ENCODE measurements at places on chromosomes 12 and 14.

GRCh38 chr14:25520821-25521220 lies 470.9 kb upstream of the STXBP6 start:
- no peak for DNase-seq

DNA sequence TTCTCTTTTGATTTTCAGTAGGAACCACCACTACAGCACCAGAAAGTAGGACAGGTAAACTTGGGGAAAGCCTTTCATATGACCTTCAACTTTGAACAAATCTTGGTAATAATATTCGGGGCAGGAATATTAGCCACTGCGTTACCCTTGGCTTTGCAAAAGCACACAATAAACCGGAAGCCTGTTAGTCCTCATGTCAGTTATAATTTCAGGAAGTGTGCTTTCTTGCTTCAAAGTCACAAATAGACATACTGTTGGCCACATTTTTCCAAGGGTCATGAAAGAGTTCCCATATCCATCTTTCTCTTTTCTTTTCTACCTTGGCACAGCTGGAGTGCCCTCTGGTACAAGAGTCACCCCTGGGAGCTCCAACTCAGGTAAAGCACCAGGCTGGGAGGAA lies 167.2 kb upstream of the CNTN1 start:
- no peak for DNase-seq

DNA sequence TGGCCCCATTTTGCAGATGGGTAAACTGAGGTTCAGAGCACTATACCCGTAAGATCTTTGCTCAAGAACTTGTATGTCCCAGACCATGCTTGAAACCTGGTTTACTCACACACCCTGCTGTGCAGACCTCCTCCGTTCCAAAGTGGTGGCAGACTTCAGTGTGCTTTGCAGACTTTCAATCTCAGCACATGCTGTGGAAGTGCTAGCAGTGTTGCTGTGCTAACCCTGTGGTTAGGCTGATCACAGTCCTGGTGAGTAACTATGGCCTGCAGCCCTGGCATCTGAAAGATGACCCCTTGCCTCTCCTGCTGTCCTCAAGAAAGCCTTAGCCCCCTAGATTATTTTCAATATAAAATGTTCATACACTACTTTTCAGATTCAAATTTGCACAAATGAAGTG lies 450.6 kb downstream of the DPF3 start:
- no peak for DNase-seq

GRCh38 chr14:54564071-54564867 lies 2.7 kb upstream of the SAMD4A start:
- DNase-seq, result no peak

DNA sequence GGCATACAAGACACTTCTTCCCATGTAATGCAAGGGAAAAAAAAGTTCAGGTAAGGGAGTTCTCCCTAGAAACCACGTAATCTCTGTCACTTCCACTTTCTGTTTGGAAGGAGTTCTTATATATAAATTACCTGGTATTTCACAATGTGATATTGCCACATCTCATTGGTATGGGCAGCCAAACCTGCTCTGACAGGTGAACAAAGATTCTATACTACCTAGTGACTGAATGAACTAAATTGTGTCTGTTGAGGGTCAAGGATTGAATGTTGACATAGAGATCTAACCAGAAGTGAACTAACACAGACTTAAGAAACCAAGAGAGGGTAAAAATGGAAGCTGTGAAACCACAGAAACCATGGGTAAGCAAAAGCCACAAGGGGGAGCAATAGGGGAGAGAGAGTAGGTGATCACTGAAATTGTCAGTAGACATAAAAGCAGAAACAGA lies 161.3 kb downstream of the RPL10L start:
- no peak for DNase-seq
